ENCODE measurements at places on chromosomes 7 and 10.

DNA sequence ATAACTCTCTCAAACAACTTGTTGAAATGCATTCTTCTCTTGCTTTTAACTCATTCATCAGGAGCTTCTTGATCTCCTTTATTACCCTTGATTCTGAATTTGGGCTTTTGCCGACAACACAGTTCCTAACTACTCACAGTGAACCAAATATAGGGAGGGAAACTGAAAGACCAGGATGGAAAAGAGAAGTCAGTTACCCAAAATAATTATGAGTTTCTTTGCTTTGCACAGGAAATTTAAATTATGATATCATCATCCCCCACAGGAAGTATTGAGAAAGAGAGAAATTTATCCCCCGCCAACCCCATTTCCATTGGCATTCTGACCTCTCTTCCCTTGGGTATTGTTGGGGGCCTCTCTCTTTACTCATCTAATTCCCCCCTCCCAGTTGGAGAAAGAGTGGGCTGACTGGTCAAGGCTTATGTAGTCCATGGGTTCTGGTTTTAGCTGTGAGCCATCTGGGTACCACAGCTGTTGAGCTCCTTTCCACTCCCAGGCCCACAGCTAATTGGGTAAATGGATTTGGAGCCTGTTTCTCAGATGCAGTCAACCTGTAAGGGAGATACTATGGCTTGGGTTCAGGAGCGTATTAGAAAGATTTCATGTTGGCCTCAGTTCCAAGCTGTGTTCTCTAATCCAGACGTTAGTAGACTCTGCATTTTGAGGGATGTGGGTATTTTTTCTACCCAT, 109.0 kb downstream of the FZD1 start:
- DNase-seq = no peak

- DNase-seq = no peak
Observed at GRCh38 chr10:34294137-34294536, 521.0 kb downstream of the PARD3 start.

GRCh38 chr7:110246118-110246517, 844.8 kb upstream of the LRRN3 start:
- no peak for DNase-seq

DNA sequence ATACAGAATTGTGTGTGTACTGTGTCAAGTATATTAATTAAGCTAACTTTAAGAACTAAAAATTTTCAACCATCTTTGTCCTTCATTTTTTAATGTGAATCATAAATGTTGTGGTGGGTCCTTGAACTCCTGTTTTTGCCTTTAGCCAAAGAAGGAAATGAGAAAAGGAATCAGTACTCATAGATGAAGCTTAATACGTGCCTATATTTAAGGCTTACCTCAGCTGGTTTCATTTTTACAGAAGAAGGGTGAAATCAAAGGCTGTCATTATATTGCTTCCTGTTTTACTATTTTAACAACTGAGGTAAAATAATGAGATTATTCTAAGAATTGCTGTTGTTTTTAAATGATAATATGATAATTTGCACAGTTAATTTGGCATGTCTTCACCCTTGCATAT, 6.3 kb upstream of the SNX13 start:
- DNase-seq = no peak

DNA sequence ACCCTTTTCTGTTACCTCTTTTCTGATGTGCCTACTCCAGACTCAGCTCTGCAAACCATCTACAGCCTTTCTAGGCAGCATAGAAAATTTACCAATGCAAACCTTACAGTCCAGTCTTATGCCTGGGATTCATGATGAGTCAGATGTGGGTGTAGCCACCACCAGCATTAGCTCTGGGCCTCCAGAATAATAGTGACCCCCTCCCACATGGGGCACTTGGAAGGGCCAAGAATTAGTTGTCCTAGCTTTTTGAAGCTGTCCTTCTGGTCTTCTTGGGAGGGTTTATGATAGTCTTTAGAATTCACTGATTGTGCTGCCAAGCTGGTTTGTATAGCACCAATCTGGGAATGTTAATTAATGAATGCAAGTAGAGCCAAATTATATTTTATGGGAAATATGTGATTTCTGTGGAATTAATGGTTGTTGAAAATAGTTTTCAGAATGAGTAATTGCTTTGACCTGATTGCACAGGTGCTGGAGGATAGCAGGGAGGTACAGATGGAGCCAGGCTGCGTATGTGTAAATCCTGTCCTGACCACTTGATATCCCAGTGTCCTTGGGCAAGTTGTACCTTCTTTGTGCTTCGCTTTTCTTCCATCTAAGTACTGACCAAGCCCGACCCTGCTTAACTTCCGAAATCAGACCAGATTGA, 94.8 kb downstream of the CPED1 start:
- no peak for DNase-seq

GRCh38 chr7:127877951-127878350, 153.3 kb downstream of the LRRC4 start:
- DNase-seq = no peak

DNA sequence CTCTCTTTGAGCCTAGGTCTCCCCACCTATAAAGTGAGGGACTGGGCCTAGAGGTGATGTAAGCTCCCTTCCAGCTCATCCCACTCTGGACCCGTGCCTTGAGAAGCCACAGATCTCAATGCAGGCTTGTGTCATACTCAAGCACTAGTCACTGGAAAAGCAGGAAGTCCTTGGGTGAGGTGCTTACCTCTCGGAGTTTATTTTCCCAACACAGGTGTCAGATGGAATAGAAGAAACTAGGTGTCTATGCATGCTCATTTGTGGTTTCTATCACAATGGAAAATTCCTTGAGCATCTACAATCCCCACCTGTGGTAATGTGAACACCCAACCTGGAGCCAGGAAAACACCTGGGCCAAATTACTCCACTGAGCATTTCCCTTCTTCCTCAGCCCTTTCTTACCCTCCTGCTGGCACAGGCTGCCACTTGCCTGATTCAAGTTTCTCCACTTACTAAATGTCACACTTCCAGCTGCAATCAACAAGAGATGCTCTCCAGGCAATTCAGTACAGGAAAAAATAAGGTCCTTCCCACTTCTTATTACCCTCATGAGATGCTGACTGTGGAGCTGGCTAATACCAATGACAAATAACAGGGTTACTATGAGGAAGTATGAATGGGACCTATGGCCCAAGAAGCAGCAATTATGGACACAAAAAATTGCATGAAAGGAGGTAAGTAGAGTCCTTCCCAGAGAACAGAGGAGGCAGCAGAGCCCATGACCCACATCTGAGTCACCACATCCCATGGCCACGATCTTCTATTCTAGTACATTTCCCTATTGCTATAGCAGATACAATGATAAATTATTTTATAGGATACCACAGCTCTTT, 13.1 kb downstream of the LSM5 start:
- no peak for DNase-seq

GRCh38 chr10:84548869-84549268, 220.5 kb downstream of the CCSER2 start:
- DNase-seq = no peak

- DNase-seq = peak; percentile 47
Observed at GRCh38 chr7:155299535-155300202, 2.0 kb downstream of the INSIG1 start.

DNA sequence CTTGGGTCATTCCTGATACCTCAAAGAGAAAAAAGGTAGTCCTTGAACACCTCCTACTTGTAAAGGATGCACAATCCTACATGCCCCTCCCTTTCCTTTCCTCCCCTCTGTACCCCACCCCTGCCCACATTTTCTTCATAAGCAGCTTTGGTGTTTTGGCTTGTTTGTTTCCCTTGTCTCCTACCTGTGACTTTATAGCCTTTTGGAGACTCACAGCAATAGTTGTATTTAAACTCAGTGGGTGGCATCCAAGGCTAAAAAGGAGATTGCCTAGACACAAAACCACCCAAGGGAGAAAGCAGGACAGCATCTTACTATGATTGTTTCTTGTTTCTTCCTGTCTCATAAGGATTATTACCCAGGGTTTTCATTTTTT, 63.4 kb downstream of the EGFR start:
- DNase-seq = no peak

DNA sequence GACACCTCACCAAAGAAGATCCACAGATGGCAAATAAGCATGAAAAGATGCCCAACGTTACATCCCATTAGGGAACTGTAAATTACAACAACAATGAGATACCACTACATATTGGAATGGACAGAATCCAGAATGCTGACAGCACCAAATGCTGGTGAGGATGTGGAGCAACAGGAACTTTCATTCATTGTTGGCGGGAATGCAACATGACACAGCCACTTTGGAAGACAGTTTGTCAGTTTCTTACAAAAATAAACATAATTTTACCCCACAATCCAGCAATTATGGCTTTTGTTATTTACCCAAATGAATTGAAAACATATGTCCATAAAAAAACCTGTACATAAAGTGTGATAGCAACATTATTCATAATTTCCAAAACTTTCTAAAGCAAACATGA, 176.8 kb downstream of the C7orf25 start:
- no peak for DNase-seq

DNA sequence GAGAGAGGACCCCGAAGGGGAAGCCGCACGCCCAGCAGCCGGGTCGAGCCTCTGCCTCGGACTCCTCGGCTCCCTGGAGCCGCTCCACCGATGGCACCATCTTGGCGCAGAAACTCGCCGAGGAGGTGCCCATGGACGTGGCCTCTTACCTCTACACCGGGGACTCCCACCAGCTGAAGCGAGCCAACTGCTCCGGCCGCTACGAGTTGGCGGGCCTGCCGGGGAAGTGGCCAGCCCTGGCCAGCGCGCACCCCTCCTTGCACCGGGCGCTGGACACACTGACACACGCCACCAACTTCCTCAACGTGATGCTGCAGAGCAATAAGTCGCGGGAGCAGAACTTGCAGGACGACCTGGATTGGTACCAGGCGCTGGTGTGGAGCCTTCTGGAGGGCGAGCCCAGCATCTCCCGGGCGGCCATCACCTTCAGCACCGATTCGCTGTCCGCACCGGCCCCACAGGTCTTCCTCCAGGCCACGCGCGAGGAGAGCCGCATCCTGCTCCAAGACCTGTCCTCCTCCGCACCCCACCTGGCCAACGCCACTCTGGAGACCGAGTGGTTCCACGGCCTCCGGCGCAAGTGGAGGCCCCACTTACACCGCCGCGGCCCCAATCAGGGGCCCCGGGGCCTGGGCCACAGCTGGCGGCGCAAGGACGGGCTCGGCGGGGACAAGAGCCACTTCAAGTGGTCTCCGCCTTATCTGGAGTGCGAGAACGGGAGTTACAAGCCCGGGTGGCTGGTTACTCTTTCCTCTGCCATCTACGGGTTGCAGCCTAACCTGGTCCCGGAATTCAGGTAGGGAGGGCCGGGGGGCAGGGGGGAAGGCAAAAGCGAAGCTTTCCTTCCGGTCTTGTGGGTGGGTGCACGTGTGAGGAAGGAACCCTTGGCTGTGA, 973 bp downstream of the GPR158 start:
- DNase-seq = peak; percentile 2

GRCh38 chr7:8068892-8069686, 100.5 kb downstream of the GLCCI1 start:
- no peak for DNase-seq

DNA sequence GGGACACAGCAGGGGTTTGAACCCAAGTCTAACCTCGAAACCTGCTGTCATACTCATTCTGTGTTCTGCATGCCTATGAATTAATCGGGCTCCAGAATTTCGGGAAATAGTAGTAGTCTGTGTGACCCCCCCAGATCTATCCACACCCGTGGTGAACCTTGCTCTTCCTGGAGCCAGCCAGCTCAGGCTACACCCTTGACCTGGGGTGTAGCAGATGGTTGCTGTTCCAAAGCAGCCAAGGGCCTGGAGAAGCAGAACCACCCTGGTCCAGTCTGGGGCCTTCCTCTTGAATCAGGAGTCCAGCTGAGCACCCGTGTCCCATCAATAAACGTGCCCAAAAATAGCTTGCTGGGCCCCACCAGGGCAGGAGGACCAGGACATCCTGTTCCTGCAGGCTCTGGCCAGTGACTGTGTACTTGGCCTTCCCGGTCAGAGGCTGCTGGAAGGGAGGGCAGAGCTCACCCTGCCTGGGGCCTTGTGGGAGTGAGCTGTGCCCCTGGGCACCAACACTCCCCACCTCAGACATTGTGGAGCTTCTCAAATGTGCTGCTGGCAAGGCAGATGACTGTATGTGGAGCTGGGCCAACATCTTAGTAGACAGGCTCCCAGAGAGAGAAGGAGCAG, 101.2 kb upstream of the ZNF716 start:
- DNase-seq = no peak

- no peak for DNase-seq
Observed at GRCh38 chr10:17561111-17561510, 56.1 kb downstream of the HACD1 start.

DNA sequence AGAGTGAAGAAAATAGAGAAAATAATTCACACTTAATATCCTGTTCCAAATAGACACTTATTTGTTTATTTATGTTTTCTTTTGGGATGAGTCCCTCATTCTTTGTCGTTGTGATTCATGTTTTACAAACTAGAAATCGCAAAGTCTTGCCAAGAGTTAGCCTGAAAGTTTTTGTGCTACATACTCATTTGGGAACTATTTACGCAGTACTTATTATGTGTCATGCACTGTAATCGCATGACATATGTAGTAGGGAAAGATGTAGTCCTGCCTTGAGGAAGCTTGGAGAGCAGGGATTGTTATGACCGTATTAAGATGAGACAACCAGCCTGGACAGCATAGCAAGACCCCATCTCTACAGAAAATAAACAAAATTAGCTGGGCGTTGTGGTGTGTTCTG, 189.3 kb downstream of the ABCA13 start:
- no peak for DNase-seq

GRCh38 chr7:44224080-44224973, 23.5 kb downstream of the YKT6 start:
- DNase-seq = no peak

GRCh38 chr7:4835398-4836205, 26.2 kb downstream of the PAPOLB start:
- DNase-seq = no peak

DNA sequence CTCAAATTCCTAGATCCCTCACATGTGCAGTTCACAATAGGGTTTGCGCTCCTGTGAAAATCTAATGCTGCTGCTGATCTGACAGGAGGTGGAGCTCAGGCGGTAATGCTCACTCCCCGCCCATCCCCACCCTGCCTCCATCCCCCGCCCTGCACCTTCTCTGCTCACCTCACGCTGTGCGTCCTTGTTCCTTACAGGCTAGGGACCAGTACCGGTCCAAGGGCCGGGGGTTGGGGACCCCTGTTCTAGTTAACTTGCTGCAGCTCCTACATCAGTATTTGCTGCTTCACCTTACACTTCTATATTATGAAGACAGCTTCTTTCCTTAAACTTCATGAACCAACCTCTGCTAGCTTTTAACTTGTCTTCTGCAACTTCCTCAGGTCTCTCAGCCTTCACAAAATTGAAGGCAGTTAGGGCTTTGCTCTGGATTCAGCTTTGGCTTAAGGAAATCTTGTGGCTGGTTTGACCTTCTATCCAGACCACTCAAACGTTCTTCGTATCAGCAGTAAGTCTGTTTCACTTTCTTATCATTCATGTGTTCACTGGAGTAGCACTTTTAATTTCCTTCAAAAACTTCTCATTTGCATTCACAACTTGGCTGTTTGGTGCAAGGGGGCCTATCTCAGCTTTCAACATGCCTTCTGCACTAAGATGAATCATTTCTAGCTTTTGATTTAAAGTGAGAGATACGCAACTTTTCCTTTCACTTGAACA, 1.7 kb upstream of the TNKS2 start:
- peak; percentile 46 for DNase-seq
